ENCODE measurements at places on chromosomes 1 and 21.

- DNase-seq = no peak
Measured at GRCh38 chr1:224565186-224565585, 50.9 kb upstream of the CNIH3 start.

GRCh38 chr1:32701951-32702598, 495 bp downstream of the SYNC start:
- no peak for DNase-seq

DNA sequence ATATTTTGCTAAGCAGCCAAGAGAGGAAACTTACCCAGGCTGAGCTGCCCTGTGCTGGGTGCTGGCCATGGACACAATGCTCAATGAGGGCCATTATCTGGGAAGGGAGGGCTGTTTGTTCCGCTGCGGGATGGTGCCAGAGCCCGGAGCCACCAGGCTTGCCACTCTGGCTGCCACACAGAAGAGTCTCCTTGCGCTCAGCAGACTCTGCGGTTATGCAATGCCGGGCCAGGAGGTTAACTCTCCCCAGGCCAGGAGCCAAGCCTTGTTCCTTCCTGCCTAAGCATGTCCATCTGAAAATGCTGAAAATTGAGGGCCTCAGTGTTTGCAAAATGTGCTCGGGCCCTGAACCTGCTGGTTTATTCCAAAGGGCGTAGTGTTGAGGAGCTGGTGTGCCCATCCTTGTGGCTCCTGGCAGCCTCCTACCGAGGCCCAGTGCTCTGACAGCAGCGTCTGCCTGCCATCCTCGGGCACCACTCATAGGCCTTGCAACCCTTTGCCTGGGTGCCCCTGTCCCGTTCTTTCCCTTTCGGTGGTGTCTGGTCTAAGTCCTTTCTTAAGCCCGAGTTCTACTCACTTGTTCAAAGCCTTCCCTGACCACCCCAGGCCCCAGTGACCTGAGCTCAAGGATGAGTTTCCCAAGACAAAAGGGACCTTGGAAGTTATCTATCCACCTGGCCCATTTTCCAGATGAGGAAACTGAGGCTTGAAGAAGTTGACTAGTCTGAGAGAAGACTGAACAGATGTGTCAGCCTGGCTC, 133.8 kb upstream of the EDN2 start:
- no peak for DNase-seq

GRCh38 chr1:11646317-11646716, 7.9 kb downstream of the FBXO2 start:
- no peak for DNase-seq

DNA sequence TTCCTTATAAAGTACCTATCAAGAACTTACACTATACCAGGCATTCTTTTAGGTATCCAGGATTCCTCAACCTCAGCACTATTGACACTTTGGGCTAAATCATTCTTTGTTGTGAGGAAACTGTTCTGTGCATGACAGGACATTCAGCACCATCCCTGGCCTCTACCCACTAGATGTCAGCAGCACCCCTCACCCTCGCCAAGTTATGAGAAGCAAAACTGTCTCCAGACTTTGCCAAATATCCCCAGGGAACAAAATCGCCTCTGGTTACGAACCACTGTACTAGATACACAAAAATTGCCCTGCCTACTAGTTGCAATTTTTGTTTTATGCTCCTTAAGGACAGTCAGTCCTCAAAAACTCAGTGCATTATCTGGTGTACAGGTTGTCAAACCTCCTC, 35.7 kb downstream of the PALMD start:
- no peak for DNase-seq

GRCh38 chr1:173413271-173413707, 63.8 kb upstream of the PRDX6 start:
- DNase-seq = no peak

DNA sequence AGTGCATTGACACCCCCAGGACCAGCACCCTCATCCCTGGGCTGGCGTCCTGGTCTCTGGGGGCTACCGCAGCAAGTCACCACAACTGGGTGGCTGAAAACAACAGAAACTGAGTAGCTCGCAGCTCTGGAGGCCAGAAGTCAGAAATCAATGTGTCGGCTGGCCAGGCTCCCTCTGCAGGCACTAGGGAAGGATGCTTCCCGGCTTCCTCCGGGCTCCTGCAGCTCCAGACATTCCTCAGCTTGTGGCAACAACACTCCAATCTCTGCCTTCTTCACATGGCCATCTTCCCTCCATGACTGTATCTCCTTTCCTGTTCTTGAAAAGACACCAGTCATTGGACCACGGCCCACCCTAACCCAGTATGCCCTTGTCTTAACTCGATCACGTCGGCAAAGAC, 224.2 kb downstream of the NPHP4 start:
- DNase-seq = no peak
